ENCODE measurements at places on chromosomes 12 and 14.

- no peak for DNase-seq
Observed at GRCh38 chr12:57093415-57094207, 4.7 kb downstream of the NAB2 start.

DNA sequence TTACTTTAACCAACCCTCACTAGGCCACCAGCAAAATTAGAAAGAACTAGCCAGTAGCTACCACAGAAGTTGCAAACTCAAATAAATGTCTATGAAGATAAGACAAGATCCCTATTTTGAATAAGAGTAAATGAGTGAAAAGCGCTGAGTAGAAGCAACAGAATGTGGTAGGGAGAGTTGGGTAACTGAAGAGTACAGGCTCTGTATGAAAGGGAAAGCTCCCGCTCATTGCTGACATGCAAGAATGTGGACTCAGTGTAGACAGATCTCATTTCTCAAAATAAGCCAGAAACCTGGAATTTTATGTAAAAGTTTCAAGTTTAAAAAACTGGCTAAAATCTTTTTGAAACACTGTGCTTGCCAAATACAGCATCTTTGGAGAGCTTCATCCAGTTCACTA, 63.9 kb downstream of the NAV3 start:
- no peak for DNase-seq

DNA sequence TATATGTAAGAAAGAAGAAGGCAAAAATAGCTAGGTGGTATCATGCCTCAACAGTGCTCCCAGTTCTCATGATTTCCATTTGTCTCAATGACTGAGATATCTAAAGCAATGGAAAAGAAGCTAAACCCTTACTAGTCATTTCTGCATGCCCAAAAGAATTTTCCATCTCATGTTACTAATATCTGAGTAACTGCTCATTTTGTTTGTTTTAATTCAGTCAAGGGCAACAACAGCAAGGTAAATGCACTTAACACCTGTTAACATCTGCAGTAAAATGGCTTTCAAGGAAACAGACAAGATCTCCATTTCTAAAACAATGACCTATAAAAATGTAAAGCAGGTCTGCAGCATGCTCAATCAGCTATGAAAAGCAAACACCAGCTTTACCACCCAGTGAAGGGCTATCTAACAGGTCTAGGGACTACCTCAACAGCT, 19.4 kb upstream of the SELPLG start:
- no peak for DNase-seq

DNA sequence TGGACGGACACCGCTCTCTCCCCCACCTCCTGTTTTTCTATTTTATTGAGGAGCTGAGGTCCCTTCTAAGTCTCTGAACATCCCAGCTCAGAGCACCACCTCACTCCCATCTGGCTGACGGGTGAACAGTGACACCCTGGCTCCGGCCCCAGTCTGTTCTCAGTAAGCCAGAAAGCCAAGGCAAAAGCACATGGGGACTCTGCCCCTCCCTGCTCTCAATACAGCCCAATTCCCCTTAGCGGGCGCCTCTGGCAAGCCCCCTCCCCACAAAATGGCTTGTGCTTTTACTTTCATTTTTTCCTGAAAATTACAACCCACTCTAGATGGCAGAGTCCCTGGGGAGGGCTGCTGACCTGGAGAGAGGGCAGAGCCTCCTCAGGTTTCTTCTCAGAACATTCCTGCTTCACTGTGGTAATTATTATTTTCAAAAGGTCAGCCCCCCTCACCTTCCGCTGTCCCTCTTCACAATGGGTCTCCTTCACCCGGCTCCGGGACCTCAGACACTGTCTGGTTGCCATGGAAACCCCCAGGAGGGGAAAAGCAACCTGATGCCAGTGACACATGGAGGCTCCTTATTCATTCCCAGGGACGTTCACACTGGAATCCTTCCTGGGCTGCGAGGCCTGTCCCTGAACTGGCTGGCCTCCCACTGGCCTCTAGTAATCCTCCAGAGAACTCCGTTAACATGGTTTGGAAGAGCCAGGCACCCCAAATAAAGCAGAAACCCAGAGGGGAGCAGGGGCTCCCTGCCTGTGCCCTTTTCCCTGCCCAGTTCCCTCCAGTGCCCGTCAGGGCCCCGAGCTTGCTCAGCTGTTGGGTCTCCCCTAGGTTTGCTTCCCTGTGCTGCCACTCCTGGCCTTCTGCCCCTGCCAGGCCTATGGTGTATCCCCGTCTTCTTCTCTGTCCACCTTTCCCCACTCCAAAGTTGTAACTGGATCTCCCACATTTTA, 15.9 kb downstream of the COL2A1 start:
- DNase-seq: no peak

DNA sequence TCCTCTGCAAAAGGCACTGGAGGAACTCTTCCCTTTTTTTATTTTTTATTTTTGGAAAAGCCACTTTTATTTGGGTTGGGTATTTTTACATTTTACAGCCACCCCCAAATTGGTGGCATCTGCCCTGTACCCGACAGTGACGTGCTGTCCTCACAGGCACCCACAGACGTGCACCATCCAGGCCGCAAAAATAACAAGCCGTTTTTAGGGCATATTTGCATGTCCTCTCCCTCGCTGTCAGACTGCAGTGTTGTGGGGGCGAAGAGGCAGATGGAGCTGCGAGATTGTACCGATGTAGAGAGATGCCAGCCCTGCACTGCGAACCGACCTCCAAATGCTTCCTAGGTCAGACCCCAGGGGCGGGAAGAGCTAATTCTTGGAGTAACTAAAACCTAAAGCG, 12.2 kb downstream of the JDP2 start:
- no peak for DNase-seq

DNA sequence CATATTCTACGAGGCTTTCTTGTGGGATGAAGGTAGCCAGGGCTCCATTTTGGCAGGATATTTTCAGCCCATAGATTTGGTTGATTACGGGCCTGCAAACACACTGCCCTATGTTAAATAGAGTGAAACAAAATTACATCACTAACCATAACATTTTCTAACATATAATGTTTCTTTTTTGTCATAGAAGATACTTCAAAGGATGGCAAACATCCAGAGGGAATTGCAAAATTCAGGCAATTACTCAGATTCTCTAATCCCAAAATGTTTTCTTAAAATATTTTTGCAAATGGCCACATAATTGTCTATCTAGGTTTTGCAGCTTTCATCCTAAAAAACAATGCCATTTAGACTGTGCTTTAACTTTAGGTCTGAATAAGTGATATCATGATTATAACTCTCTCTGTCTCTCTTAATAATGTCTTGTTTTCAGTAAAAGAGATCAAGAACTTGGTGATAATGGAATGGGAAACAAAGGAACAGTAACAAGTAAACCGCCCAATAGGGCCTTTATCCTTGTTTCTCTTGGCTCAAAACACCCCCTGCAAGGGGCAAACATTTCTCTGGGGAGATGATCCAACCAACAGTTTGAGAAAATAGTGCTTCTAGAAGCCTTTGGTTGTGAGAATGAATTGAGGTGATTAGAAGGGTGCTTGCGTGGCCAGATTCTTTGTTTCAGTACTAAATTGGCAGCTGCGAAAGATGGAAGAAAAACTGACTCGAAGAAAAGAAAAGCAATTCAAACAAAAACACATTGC, 54.4 kb upstream of the BTG1 start:
- no peak for DNase-seq

- DNase-seq: peak; percentile 38
Observed at GRCh38 chr14:94180655-94181271, 6.6 kb downstream of the PPP4R4 start.

- DNase-seq: no peak
Observed at GRCh38 chr12:22118238-22118790, 72.3 kb downstream of the CMAS start.

DNA sequence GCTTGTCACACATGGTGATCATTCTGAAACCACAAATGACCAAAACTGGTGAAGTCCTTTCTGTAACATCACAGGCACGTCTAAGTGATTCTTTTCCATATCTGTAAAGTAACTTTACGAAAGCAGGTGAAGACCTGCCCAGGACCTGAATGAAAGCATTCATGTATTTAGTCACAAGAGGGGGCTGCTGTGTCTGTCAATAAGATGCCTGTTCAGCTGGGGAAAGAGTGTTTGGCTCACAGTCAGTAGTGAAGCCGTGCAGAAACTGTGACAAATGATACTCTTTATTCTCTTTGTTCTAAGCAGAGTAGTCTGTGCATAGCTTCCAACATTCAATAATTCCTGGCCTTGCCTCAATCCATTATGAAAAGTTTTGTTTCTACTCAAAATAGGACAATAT, 373.5 kb upstream of the OR4E1 start:
- DNase-seq: no peak
